ENCODE measurements at places on chromosomes 3 and 15.

- peak; percentile 43 for DNase-seq
These were observed 98.9 kb upstream of the TBC1D5 start for GRCh38 chr3:17841190-17841828.

- no peak for DNase-seq
These were observed 26.9 kb downstream of the PHC3 start for GRCh38 chr3:170154569-170155143.

DNA sequence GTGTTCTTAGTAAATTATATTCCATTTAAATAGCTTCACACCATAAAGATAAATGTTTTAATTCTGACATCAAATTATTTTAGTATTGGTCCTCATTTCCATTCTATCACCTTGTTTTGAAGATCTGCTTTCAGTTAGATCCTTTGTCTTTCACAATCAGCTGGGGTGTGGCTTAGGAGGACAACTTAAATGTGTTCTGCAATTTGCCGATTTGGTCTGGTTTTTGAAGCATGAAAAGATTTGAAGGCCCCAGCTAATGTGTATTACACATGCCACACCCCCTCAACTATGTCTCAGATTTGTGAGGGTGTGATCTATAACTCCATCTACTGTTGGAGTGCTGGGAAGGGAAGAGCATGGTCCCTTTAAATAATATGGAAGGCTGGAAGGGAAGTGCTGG lies 516.1 kb upstream of the GOLIM4 start:
- no peak for DNase-seq

GRCh38 chr15:72033711-72034110 lies 84.2 kb downstream of the MYO9A start:
- no peak for DNase-seq

DNA sequence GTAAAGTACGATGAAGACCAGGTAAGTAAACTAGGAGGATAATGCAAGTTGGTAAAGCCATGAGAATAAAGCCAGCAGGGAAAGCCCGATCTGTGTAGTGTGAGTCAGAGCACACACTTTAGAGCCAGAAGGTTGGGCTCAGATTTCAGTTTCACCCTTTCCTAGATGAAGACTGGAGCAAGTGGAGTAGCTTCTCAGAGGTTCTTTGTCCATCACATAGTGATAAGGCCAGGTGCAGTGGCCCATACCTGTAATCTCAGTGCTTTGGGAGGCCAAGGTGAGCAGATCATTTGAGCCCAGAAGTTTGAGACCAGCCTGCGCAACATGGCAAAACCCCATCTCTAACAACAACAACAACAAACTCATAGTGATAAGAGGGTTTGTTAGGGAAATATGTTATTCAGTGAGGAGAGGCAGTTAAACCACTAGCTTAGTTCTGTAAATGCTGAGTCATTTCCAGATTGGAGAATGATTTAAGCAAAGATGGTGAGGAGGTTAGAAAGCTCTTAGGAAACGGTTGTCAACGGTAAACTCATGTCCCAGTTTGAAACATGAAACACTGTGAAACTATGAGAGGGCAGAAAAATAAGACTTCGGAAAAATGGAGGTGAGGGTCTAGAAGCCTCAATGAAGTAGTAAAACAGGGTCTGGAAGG lies 39.0 kb downstream of the IL12A start:
- no peak for DNase-seq

- DNase-seq = no peak
These were observed 487.8 kb downstream of the FOXP1 start for GRCh38 chr3:71095511-71096291.

- no peak for DNase-seq
These were observed 2.9 kb downstream of the CADM2 start for GRCh38 chr3:84961521-84962255.

DNA sequence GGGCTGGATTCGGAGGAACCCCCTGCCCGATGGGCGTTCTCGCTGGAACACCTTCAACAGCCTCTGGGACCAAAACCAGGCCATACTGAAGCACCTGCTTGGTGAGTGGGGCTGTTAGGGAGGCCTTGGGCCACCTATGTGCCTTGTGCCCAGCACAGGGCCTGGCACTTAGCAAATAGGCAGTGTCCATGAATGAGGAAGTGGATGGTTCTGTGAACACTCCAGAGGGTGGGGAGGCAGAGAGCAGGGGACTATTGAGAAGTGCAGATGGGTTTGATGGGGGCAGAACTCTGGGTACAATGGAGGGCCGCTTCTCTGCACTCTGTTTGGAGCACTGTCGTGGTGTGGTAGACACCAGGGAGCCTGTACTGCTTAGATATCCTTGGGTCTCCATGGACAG lies 1.5 kb downstream of the ECE2 start:
- no peak for DNase-seq

DNA sequence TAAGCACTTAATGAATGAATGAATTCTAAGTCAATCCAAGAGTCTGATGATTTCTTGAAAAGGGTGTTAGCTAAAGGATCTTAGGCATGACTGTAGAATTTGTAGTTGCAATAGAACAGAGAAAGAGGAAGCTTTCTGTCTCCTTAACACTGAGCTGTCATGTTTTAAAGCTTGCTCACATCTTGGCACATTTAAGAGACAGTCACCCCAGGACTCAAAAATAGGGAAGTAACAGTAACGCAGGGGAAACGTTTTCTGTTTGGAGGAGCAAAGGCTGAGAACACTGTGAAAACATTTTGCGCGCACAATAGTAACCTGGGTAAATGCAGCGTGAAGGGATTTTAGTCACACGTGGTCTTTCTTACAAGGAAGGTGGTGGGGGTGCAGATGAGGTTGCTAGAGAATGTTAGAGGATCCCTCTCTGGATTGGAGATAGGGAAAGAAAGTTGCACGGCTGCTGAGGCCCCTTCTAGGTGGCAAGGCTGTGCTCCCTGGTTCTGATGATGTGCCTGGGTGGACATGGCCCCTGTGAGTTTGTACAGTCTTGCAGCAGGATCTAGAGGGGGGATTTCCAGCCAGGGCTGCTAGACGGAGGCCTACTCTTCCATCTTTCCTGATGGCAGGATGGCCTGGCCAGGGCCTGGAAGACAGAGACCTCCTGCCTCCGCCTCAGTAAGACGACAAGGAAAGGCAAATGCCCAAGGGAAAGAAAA lies 12.0 kb downstream of the STARD5 start:
- no peak for DNase-seq

GRCh38 chr3:194598771-194599557 lies 34.3 kb downstream of the TMEM44 start:
- no peak for DNase-seq

GRCh38 chr3:177050501-177051237 lies 146.6 kb downstream of the TBL1XR1 start:
- DNase-seq = peak; percentile 33

DNA sequence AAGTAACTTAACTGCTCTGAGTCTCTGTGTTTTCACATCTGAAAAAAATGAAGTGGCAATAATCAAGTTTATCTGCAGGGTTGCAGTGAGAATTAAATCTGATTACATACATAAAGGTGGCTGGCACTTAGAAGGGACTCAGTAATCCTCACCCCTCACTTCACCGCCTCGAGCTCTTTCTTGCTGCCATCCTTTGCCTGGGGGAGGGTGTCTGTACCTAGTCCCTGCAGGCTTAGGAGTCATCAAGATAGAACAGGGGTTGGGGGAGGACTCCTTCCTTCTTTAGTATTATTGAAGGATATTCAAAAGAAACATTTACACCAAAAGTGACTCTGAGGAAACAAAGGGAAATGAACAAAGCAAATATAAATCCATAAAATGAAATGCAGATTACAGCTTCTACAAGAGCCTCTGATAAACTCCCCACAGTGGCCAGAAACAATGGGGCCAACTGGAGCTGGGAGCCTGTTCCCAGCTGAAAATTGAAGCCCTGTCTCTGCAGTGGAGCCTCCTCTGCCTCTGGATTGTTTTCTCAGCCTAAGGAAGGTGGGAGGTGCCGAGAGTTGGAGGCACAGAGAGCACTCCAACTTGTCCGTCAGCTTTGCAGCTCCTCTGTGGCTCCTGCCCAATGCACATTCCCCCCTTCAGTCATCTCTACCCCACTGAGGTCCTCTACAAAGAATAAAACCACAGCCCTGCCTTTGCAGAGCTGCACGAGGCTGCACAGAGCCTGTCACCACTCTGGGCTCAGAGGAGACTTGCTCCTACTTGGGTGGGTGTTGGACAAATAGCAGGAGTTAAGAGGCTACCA lies 41.8 kb downstream of the CRYGS start:
- DNase-seq = no peak

GRCh38 chr15:48089702-48090101 lies 31.1 kb upstream of the SLC24A5 start:
- no peak for DNase-seq

DNA sequence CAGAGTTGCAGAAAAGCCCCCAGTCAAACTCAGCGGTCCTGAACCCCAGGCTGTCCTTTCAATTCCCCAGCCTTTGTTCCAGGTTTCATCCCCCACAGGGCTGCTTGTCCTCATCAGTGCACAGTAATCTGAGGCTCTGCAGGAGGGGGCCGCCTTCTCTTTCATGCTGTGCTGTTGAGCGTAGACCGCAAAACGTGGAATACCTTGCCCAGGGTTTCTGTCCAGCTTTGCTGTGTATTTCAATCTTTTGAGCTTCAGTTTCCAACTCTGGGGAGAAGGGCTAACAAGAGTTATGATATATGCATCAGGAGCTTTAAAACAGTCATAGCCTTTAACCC lies 64.8 kb downstream of the FAM43A start:
- no peak for DNase-seq

- DNase-seq = no peak
These were observed 83.1 kb downstream of the LMLN start for GRCh38 chr3:198043119-198043518.

Data from right renal pelvis (tissue), 4 donors.